ENCODE measurements at places on chromosomes 7 and 10. TPM values are rescaled to one million over a fixed set of nuclear protein-coding genes. Genes with fewer than 3 reads are reported as not detected.

GRCh38 chr10:48556065-48556464, 48.8 kb downstream of the ARHGAP22 start:
- DNase-seq: no peak

- no peak for DNase-seq
Measured at GRCh38 chr7:44157116-44158080, 16.3 kb upstream of the MYL7 start.

DNA sequence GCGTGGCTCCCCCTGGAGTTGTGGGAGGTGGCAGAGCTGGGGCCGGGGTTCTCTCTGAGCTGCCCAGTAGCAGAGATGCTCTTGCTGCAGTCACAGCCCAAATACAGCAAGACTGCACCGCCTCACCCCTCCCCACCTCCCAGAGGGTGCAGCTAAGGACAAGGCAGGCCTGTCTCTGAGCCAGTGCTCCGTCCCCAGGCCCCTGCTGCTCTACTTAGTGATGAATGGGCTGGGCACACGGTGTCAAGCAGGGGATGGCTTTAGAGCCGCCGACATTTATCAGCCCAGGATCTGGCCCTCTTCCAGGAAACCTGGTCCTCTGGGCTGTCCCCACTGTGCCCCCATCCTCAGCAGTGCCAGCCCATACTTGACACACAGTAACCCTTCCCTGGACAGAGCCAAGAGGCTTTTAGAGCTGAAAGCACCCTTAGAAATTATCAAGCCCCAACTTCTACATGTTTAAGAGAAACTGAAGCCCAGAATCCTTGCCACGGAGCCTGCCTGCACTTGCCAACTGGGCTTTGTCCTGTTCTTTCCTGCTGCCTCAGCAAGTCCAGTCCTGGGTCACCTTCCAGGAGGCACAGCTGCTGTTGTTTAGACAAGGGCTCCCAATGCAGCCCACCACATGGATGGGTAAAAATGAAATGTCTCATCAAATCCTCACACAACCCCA, 137.1 kb upstream of the UNC5B start:
- DNase-seq: no peak

- no peak for DNase-seq
Measured at GRCh38 chr7:106423821-106424475, 139.2 kb upstream of the NAMPT start.

DNA sequence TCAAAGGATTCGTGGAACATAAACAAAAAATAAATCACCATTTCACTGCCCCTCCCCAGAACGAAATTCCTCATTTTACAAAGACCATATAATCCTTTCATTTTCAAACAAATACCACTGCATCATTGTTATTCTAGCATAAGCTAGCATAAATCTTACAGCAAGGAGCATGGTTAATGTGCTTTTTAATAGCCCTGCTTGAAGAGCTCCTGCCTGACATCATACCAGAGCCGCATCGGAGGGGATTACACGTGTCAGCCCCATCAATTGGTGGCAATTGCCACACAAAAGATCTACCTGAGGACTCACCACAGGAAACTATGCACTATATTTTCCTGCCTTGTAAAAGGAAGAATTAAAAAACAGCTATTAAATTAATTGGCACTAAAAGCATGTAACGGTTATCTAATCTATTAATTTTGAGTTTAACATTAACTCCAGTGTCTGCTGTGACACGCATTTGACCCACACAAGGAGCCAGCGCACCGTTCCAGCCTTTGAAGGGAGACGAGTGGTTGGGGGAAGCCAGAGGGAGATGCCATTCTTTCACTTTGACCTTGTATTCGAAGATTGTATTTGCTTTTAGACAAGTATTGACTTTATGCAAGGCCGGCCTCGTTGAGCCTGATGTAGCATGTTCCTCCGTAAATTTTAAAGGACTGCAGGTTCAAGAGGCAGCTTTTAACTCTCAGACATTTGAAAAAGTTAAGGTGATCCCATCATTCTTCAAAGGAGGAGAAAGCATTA, 261.1 kb upstream of the RNF32 start:
- no peak for DNase-seq

DNA sequence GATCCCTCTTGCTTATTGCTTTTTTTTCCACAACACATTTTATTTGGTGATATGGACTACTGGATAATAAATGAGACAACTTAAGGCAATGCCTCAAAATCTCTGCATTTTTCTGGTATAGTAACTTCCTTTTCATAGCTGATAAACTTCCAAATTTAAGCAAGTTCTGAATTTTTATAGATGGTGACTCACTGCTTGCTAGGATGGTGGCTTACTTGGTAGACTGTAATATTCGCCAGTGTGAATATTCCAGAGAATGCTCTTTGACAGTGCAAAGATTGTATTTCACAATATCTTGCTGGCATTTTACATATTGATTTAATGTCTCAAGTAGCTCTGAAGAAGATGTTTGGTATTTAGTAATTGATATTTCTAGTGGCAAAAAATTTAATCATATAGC, 472.4 kb downstream of the TFEC start:
- no peak for DNase-seq

DNA sequence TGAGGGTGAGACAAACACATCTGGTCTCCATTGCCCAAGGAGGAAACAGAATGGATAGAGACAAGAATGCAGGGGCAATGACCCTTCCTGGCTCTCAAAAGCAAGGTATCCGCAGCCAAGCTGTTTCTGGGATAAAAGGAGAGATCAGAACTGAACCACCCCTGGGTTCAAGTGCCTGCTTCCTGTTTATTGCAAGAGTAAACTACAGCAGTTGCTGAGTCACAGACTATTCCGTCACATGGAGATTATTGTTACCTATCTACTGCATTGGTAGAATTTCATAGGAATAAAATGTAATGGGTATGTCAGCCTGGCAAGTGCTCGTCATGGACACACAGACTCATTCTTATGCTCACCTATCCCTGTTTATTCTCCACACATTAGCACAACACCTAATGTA, 821.6 kb downstream of the GRID1 start:
- no peak for DNase-seq

The UBE3C gene
- 51.9 TPM for polyA plus RNA-seq

The PVRIG gene
- polyA plus RNA-seq: 9.7 TPM

The C7orf57 gene
- 0.95 TPM for polyA plus RNA-seq

The SERPINE1 gene
- 1.1 TPM for polyA plus RNA-seq

The HOXA3 gene
- 47.9 TPM for polyA plus RNA-seq
